ENCODE measurements at places on chromosomes 1 and 21. TPM values are rescaled to one million over a fixed set of nuclear protein-coding genes. Genes with fewer than 3 reads are reported as not detected.

The C1orf210 gene
- total RNA-seq = not detected

GRCh38 chr21:36709868-36710728 is 11.2 kb downstream of the SIM2 start:
- no peak for DNase-seq

The OR2L8 gene
- total RNA-seq = not detected

DNA sequence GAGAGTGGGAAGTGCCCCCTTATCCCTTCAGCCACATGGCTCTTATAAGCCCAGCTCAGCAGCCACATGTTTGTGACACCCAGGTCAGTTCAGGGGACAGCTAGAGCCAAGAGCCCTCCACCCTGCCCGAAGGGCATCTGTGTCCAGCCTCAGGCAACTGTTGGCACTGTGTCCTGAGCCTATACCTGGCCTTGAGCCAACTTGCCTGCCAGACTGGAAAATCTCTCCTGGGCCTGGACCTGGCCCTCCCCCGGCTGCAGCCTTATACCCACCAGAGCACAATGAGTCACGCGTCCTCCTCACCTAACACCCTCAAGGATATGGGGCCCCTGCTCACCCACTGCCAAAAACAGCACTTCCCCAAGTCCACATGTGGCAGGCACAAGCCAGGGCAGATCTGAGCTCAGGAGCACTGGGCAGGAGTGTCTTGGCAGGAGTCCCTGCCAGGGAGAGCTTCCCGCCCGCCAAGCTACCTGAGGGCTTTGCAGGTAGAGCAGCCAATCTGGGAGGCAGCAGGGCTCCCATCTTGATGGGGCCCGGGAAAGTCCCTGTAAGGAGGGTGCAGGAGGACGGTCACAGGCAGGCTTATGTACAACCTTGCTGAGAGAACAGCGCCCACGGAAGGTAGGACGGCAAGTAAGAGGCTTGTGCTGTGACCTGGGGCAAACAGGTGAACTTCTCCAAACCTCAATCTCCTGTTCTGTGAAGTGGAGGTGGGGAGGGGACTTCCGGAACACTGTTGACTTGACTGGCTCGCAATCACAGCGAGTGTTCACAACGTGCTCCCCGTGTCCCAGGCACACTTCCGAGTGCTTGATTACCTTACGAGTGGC is 19.8 kb upstream of the HSPG2 start:
- no peak for DNase-seq

The CAMK2N1 gene
- 10.9 TPM for total RNA-seq

The NLRP3 gene
- not detected for total RNA-seq

- DNase-seq = no peak
Observed at GRCh38 chr1:209625791-209626285, 26.4 kb downstream of the LAMB3 start.

GRCh38 chr1:12532405-12533315 is 85.3 kb downstream of the DHRS3 start:
- no peak for DNase-seq

The TLR5 gene
- 0.18 TPM for total RNA-seq

- DNase-seq = no peak
Observed at GRCh38 chr21:38349111-38349746, 92.4 kb downstream of the KCNJ15 start.

DNA sequence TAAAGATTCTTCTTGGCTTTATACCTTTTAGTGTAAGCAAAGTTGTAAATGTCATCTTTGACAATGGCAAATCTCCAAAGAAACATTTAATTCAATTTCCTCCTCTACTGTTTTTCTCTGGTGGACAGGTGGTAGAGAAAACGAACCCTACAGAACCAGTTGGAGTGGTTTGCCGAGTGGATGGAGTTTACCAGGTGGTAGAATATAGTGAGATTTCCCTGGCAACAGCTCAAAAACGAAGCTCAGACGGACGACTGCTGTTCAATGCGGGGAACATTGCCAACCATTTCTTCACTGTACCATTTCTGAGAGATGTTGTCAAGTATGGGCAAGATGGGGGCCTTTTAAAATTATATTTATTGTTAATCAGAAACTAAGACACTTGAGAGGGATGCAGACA is 25.8 kb downstream of the UAP1 start:
- no peak for DNase-seq

The KRTAP15-1 gene
- total RNA-seq = not detected

DNA sequence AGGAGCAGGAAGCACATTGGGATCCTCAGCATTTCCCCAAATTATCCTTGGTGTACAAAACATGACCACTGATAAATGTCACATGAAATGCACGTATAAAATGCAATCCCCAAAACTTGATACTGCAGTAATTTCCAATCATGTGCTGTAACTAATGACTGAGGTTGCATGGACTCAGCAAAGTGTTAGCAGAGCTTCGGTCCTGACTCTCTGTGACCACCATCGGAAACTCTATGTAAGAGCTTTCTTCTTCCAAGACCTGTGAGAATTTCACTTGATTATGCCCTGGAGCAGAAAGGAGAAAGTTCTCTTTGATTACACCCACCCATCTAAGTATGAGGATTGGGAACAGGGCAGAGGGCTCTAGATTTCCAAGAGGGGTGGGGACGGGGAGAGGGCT is 908 bp downstream of the CD53 start:
- DNase-seq = no peak

DNA sequence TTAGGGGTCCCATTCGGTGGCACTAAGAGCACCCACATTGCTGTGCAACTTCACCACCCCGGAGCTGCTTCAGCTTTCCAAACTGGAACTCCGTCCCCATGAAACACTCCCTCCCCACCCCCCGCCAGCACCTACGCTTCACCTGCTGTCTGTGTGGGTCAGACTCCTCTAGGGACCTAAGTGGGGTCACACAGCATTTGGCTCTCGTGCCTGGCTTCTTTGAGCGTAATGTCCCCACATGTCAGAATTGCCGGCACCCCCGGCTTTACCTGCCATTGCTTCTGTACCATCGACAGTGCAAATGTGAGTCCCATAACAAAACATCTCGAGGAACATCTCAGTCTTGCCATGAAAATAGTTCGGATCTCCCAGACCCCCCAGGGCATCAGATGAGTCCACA is 35.9 kb upstream of the AGPAT3 start:
- no peak for DNase-seq

The EPRS1 gene
- 189 TPM for total RNA-seq

The PLPPR4 gene
- total RNA-seq = not detected

The PTPN14 gene
- 58.9 TPM for total RNA-seq

DNA sequence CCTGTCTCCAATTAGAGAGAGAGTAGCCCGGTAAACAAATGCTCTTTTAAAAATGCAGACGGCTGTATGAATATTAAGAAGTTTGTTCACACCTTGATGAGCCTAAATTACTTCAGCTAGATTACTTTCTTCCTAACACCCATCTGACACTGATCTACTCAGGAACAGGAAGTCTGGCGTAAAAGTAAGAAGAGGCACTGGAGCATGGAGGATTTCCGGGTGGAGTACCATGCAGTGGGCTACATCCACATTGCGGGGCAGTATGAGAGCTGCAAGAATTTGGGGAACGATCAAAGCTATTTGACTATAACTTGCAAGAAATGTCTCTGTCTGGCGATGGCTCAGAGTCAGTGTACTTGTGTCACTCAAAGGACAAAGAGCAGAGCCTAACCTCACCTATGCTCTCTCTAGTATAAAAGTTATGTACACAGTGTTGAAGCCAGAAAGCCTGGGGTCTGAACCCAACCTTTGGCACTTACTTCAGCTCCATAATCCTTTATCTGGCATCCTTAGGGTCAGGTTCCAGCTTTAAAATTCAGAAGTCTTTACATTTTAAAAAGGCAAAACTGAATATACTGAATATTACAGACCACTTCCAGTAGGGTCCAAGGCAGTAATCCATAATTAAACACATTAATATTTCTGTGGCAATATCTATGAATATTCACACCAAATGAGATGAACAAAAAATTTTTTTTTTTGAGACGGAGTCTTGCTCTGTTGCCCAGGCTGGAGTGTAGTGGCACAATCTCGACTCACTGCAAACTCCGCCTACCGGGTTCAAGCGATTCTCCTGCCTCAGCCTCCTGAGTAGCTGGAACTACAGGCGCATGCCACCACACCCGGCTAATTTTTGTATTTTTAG is 7.9 kb upstream of the GNPAT start:
- DNase-seq = no peak

- no peak for DNase-seq
Observed at GRCh38 chr1:50704126-50704525, 255.9 kb downstream of the FAF1 start.
